ENCODE measurements at places on chromosomes 6 and 20. TPM values are rescaled to one million over a fixed set of nuclear protein-coding genes. Genes with fewer than 3 reads are reported as not detected.

- no peak for DNase-seq
- H3K27ac ChIP-seq = no peak overlapping the region
- H3K4me1 ChIP-seq = no peaks in the 10 kb centered on the region
Measured at GRCh38 chr20:19347943-19348456, 135.6 kb downstream of the SLC24A3 start.

DNA sequence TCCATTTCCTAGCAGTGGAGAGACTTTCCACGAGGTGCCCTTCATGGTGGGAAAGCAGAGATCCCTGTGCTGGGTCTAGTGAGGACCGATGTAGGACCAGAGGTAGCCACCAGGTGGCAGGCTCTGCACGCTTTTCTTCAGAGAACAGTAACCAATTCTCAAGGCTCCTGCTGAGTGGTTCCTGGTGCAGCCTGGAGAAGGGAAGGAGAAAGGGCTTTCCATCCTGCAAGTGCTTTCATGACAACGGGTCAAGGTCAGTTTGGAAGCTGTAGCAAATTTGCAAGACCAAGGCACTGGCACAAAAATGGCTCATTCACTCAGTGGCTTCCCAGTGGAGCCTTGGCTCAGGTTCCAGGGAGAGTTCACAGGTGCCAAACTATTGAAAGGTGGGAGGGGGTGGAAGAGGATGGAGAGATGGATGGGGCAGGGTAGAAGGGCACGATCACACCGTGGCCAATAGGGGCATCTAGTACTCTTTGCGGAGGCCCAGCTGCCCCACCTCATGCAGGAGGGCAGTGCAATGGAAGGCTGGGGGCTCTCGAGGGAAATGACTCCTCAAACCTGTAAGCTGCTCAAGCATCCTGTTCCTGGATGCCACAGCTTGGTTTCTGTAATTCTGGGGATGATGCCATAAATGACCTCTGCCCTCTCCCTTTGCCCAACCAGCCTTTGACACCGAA, 25.5 kb upstream of the KCNK16 start:
- peak; percentile 76 for DNase-seq
- no peak overlapping the region for H3K4me3 ChIP-seq
- no peaks in the 10 kb centered on the region for H3K27me3 ChIP-seq
- H3K4me1 ChIP-seq = no peaks in the 10 kb centered on the region
- H3K27ac ChIP-seq = no peak overlapping the region

- DNase-seq = no peak
- no peak overlapping the region for H3K4me3 ChIP-seq
- H3K27ac ChIP-seq = no peak overlapping the region
Measured at GRCh38 chr20:57317789-57318371, 11.7 kb upstream of the SPO11 start.

The COX4I2 gene
- not detected for total RNA-seq

The EYA4 gene
- total RNA-seq = not detected

The ZSCAN23 gene
- total RNA-seq = 2.0 TPM

DNA sequence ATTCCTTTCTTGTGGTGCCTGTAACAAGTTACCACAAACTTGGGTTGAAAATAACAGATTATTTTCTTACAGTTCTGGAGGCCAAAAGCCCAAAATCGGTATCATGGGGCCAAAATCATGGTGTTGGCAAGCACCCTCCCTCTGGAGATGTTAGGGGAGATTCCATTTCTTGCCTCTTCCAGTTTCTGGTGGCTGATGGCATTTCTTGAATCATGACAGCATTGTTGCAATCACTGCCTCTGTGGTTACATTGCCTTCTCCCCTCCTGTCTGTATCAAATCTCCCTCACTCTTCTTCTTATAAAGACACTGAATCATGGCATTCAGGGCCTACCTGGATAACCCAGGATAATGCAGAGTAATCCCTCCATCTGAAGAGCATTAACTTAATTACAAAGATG, 17.9 kb upstream of the TENT5A start:
- H3K27ac ChIP-seq = no peak overlapping the region
- peaks cover 3% of the 10 kb centered on the region for H3K4me1 ChIP-seq
- no peak overlapping the region for H3K4me3 ChIP-seq
- DNase-seq = no peak
- H3K27me3 ChIP-seq = peaks cover 12% of the 10 kb centered on the region

GRCh38 chr20:49431329-49431728, 51.1 kb downstream of the KCNB1 start:
- no peak for DNase-seq
- no peaks in the 10 kb centered on the region for H3K4me1 ChIP-seq
- no peaks in the 10 kb centered on the region for H3K36me3 ChIP-seq
- no peak overlapping the region for H3K27ac ChIP-seq
- H3K27me3 ChIP-seq = no peaks in the 10 kb centered on the region

- H3K27ac ChIP-seq = no peak overlapping the region
- H3K27me3 ChIP-seq = no peaks in the 10 kb centered on the region
- no peaks in the 10 kb centered on the region for H3K4me1 ChIP-seq
- H3K36me3 ChIP-seq = peaks cover 22% of the 10 kb centered on the region
- DNase-seq = no peak
Measured at GRCh38 chr20:34639755-34640222, 37.1 kb downstream of the PIGU start.

DNA sequence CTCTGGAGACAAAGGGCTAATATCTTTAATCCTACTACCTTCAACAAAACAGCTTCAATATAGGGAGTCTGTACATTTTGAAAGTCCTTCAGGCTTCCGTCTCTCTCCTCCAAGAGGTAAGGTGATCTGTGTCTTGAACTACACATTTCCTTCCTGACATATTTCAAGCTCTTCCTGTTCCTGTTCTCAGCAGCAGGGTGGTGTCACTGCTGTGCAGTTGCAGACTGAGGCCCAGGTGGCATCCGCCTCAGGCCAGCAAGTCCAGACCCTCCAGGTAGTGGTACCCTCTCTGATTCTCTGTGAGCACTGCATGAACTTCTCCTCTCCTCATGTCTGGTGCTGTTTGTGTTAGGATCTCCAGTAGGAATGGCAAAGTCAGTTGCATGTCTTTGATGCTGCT, 7.8 kb downstream of the NFYA start:
- peak overlapping the region; percentile 73 for H3K27ac ChIP-seq
- no peaks in the 10 kb centered on the region for H3K27me3 ChIP-seq
- peaks cover 39% of the 10 kb centered on the region for H3K36me3 ChIP-seq
- H3K4me3 ChIP-seq = peak overlapping the region; percentile 52
- H3K4me1 ChIP-seq = peaks cover 54% of the 10 kb centered on the region

The TOX2 gene
- 1.2 TPM for total RNA-seq

GRCh38 chr20:11231742-11232648, 558.2 kb upstream of the JAG1 start:
- DNase-seq = no peak
- H3K4me3 ChIP-seq = no peak overlapping the region
- no peak overlapping the region for H3K27ac ChIP-seq
- no peaks in the 10 kb centered on the region for H3K36me3 ChIP-seq
- H3K4me1 ChIP-seq = no peaks in the 10 kb centered on the region
- no peaks in the 10 kb centered on the region for H3K27me3 ChIP-seq

DNA sequence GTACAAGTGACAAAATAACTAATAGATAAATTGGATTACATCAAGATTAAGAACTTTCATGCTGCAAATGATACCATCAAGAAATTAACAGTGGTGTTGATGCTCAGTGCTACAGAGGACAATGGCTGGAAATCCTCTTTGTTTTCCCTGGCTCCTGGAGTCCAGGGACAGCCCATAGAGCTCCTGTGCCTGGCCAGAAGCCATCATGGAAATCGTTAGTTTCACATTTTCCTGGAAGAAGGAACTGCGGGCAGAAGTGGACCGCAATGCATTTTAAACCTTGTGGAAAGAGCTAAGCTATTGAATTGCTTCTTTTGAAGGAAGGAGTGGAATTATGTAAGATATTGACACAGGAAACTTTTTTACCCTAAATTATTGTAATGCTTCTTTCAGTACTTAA, 276.0 kb downstream of the GJA1 start:
- DNase-seq = no peak
- H3K27ac ChIP-seq = no peak overlapping the region
- no peaks in the 10 kb centered on the region for H3K36me3 ChIP-seq
- H3K4me3 ChIP-seq = no peak overlapping the region
- H3K27me3 ChIP-seq = no peaks in the 10 kb centered on the region

The SLC26A8 gene
- not detected for total RNA-seq

The PGC gene
- total RNA-seq = not detected

DNA sequence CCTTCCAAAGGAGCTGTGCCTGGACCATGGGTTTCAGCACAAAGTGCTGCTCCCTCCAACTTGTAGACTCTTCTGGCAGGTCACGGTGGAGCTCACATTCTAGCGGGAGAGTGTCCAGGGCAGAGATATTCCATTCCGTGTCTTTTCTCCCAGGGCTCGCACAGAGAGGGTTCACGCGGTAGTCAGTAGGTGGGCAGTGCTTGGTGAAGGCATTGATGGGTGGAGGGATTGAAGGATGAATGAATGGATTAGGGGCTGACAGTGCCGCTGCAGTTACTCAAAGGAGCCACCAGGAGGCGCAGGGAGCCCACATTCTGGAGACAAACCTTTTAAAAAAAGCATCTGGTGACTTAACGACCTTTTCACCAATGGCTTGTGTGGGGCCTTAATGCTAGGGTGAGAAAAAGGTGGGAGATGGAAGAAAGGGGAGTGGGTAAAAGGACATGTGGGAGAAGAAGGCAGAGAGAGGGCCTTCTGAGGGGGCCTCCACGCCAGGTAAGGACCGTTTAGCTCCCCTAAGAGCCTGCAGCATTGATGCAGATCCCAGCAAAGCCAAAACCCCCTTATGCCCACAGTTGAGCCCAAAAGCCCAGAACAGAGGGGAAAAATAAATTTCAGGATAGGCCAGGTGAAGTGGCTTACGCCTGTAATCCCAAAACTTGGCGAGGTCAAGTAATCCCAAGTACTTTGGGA, 17.5 kb upstream of the FAM110A start:
- peaks cover 3% of the 10 kb centered on the region for H3K4me1 ChIP-seq
- peaks cover 8% of the 10 kb centered on the region for H3K27me3 ChIP-seq
- H3K27ac ChIP-seq = no peak overlapping the region
- peak; percentile 76 for DNase-seq

- no peaks in the 10 kb centered on the region for H3K27me3 ChIP-seq
- no peak overlapping the region for H3K27ac ChIP-seq
- peaks cover 12% of the 10 kb centered on the region for H3K4me1 ChIP-seq
- H3K36me3 ChIP-seq = no peaks in the 10 kb centered on the region
- no peak for DNase-seq
Measured at GRCh38 chr6:42095776-42096541, 45.6 kb downstream of the TAF8 start.

DNA sequence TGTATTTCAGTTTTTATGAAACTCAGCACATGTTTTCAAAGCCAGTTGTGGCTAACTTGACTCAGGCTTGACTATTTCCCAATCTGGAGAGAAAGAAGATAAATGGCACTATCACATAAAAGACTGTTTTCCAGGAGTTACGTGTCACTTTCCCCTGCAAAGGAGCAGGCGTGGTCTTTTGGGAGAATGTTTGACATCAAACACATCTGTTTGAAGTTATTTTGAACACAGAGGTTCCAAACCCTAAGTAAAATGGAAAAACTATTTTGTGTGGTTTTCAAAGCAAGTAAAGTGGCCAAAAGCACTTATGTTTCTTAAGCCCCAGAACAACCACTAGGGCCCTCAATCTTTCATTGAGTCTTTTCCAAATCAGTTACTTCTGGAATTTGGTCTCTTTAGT, 89.7 kb downstream of the FOXF2 start:
- no peaks in the 10 kb centered on the region for H3K36me3 ChIP-seq
- no peak overlapping the region for H3K4me3 ChIP-seq
- no peaks in the 10 kb centered on the region for H3K27me3 ChIP-seq
- no peaks in the 10 kb centered on the region for H3K4me1 ChIP-seq

- H3K4me1 ChIP-seq = no peaks in the 10 kb centered on the region
- H3K27me3 ChIP-seq = no peaks in the 10 kb centered on the region
- no peak overlapping the region for H3K4me3 ChIP-seq
- no peak for DNase-seq
- H3K27ac ChIP-seq = no peak overlapping the region
Measured at GRCh38 chr6:136149311-136149710, 100.8 kb downstream of the MTFR2 start.

GRCh38 chr6:54366667-54367327, 58.6 kb downstream of the TINAG start:
- no peak for DNase-seq
- no peak overlapping the region for H3K27ac ChIP-seq
- H3K4me3 ChIP-seq = no peak overlapping the region
- no peaks in the 10 kb centered on the region for H3K4me1 ChIP-seq
- no peaks in the 10 kb centered on the region for H3K27me3 ChIP-seq

The FLOT1 gene
- 173 TPM for total RNA-seq

The ARMC12 gene
- 3.1 TPM for total RNA-seq

The CLIC5 gene
- 1.5 TPM for total RNA-seq

DNA sequence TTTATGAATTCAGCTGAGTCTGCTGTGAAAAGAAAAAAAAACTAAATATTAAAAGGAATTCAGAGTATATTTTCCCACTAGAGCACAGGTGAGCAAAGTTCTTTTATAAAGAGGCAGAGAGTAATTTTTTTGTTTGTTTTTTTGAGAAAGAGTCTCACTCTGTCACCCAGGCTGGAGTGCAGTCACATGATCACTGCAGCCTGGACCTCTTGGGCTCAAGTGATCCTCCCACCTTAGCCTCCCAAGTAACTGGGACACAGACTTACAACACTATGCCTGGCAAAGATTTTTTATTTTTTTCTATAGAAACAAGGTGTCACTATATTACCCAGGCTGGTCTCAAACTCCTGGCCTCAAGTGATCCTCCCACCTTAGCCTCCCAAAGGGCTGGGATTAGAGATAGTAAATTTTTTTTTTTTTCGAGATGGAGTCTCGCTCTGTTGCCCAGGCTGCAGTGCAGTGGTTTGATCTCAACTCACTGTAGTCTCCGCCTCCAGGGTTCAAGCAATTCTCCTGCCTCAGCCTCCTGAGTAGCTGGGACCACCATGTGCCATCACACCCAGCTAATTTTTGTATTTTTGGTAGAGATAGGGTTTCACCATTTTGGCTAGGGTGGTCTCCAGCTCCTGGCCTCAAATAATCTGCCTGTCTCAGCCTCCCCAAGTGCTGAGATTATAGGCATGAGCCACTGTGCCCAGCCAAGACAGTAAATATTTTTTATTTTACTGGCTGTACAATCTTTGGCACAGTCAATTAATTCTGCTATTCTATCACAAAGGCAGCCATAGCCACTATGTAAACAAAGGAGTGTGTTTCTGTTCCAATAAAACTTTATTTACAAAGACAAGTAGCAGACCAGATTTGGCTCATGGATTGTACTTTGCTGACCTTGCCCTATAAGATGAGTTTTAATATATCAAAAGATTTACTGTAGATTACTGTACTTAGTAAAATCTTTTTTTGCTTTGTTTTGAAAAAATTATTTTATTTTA, 14.5 kb upstream of the B4GALT5 start:
- no peaks in the 10 kb centered on the region for H3K36me3 ChIP-seq
- H3K4me1 ChIP-seq = peaks cover 5% of the 10 kb centered on the region

DNA sequence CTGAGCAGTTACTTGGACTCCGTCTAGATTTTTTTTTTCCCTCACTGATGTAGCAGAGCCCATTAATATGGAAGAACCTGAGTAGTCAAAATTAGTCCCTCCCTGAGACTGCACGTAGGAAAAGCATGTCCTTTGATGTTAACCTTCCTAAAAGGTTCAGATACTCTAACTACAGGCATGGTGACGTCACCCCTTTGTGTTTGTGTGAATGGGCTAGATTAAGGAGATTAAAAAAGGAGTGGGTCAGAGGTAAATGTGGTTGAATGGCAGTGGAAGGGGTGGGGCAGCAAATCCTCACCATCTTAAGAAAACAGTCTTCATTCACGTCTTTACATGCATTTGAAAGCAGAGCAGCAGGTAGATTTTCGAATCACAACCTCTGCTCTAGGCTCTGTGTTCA, 521.1 kb downstream of the TFAP2B start:
- DNase-seq = no peak
- no peaks in the 10 kb centered on the region for H3K27me3 ChIP-seq
- H3K27ac ChIP-seq = no peak overlapping the region
- no peaks in the 10 kb centered on the region for H3K4me1 ChIP-seq
- H3K4me3 ChIP-seq = no peak overlapping the region
- H3K36me3 ChIP-seq = no peaks in the 10 kb centered on the region
